Lung microvascular endothelial cell (primary cell): ENCODE measurements at places on chromosomes 2 and 18. TPM values are rescaled to one million over a fixed set of nuclear protein-coding genes. Genes with fewer than 3 reads are reported as not detected.
A peak's percentile ranks its signal among the peaks of the same experiment; 100 is the strongest.

CXCR1 gene
- not detected in 2 replicates for total RNA-seq

IL36B gene
- not detected in 2 replicates for total RNA-seq

IL36G gene
- not detected in 2 replicates for total RNA-seq

FAM228A gene
- total RNA-seq, result under 0.01 and 0.20 TPM in 2 replicates

SNRPD1 gene
- 9.5 and 11.8 TPM in 2 replicates for total RNA-seq

ARHGAP28 gene
- 0.79 and 1.5 TPM in 2 replicates for total RNA-seq

NCKAP5 gene
- under 0.01 TPM in 2 replicates for total RNA-seq

ERMN gene
- not detected in 2 replicates for total RNA-seq

SIX2 gene
- total RNA-seq, result not detected in 2 replicates

NT5DC4 gene
- not detected in 2 replicates for total RNA-seq

DNA sequence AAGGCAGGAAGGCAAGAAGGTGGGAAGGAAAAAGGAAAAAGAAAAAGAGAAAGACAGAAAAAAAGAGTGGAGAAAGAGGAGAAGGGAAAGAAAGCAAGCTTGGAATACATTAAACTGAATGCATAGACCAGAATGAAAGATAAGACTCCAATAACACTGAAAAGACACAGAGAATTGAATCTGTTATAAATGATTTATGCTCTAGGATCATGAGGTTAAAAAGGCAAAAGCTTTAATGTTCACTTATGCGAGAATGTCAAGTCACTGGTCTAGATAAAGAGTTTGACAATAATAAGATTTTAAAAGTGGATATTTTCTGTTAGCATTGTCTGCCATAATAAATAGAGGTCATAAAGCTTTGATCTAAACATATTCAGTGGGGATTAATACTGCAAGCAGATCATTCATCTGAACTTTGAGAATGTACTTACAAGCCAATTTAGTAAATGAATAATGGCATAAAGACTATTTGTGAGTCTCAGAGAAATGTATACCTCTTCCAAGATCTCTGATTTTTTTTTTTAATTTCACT lies 1069.2 kb upstream of the SLC39A10 start:
- no peak for DNase-seq

DNA sequence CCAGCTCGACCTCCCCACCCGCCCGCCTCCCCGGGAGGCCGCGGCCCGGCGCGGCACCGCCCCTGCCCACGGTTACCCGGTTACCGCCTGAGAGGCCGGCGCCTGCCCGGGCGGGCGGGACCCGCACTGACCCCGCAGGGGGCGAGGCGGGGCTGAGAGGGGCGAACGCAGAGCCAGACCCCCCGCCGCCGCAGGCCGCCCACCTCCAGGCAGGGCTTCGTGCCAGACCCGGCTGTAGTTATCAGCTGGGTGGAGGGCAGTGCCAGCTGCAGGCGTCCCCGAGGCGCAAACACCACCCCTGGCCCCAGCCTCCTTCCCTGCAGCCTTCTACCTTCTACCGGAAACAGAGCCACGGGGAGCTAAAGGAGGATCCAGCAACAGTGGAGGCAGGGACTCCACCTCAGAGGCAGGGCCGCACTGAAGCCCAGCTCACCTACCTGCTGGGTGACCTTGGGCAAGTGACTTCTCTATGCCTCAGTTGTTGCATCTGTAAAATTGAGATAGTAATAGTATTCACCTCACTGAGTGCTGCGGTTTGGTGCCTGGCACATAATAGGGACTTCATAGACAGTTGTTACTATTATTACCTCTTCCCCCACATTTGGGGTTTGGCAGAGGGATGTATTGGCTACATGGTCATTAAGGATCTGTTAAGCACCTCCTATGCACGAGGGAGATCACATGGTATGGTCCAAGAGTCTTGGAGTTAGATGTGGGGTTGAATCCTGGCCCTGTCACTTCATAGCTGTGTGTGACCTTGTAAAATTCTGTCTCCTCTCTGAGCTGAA lies 231.6 kb upstream of the SMAD2 start:
- no peak for DNase-seq

DNA sequence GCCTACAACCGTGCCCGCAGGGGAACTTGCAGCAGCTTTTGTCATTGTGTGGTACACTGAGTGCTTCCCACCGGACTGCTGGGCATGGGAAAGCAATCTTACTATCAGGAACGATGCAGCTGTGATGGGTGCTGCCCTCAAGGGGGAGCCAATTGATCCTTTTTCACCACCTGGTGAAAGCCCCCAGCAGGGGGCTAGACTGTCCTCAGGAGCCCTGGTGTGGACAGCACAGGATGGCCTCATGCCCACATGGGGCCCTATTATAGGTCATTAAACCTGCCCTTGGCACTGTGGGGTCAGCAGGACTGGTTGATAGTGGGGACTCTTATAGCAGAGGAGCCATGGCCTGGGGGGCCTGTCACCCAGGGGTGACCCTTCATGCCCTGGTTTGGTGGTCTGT lies 172.2 kb downstream of the GLI2 start:
- no peak for DNase-seq

- DNase-seq, result no peak
Measured at GRCh38 chr2:85755122-85756027, 1.6 kb downstream of the ATOH8 start.

DNA sequence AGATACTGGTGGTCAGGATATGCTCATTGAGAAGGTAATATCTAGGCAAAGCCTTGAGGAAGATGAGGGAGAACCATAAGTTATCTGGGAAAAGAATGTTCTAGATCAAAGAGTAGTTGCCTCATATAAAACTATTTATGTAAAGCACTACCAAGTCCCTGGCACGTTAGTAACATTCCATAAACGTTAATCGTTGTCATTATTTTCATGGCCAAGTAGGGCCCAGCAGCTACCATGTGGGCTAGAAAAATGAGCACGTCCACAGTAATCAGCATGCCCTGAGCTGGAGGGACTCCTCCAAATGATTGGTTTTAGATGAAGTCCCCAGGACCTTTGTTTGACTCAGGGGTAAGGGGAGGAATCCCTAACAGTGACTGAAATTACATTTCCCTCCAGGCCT lies 32.7 kb upstream of the AFTPH start:
- DNase-seq, result peak; percentile 15

GRCh38 chr2:111029181-111029927 lies 91.4 kb upstream of the BCL2L11 start:
- DNase-seq, result no peak

DNA sequence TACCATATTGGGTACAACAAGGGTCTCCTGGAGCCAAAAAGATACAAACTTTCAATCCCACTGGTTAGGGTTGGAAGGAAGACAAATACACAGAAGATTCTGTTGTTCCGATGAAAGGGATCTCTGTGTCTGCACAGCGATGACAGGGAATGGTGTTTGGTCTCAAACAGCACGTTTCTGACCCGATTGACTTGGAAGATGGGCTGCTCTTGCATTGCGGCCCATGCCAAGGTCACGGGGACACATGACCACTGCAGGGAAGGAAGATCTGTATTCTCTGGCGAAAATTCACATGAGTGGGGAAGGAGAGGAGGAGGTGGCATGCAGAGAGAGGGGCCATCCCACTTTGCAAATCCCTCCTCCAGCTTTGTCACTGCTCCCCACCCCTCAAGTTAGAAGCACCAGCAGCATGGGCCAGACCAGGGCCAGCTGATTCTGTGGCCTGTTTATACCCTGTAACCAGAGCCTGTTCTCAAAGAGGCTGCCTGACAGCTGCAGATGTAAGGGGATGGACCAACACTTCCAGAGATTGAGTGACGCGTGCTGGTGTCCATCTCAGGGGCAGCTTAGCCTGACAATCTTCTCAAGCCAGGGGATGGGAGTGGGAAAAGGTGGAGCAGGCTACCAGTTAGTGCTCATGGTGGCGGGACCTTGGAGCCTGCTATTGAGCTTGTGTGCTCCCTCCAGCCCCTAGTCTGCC lies 57.2 kb downstream of the TNP1 start:
- DNase-seq, result no peak

DNA sequence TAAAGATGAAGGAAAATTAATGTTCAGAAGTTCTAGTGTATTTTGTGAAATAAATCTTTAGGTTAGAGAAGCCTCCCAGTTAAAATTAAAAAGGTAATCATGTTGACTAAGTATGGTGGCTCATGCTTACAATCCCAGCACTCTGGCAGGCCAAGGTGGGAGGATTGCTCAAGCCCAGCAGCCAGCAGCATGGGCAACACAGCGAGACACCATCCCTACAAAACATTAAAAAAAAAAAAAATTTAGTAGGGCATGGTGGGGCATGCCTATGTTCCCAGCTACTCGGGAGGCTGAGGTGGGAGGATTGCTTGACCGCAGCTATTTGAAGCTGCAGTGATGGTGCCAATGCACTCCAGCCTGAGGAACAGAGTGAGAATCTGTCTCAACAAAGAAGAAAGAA lies 17.9 kb downstream of the XPO1 start:
- no peak for DNase-seq

GRCh38 chr2:203728321-203728720 lies 21.9 kb downstream of the CD28 start:
- peak; percentile 63 for DNase-seq

DNA sequence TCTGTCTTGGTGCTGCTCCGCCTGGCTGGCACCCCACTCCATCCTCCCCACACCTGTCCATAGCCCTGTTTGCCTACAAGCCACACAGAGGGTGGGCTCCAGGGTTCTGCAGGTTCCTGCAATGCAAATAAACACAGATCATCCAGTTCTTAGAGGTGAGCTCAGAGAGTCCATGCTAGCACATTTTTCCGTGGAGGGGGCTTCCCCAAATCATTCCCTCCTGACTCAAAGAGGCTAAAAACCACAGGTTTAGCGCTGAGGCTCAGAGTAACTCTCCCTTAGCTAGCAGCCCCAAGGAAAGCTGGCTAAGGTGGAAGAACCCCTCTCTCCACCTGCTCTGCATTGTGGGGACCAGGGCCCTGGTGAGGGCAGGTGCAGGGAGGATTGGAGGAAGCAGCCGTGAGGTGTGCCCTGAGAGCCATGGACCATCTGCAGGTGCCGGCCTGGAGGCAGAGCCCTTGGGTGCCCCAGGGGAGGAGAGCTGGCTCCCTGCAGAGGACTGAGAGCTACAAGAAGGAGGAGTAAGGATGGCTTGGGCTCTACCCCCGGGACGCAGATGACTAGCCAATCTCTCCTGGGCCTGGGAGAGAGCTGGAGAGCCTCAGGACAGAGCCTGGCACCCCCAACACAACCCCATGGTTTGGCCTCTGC lies 23.8 kb upstream of the TEX44 start:
- DNase-seq, result no peak

GRCh38 chr2:26818972-26819371 lies 29.0 kb upstream of the DPYSL5 start:
- no peak for DNase-seq

DNA sequence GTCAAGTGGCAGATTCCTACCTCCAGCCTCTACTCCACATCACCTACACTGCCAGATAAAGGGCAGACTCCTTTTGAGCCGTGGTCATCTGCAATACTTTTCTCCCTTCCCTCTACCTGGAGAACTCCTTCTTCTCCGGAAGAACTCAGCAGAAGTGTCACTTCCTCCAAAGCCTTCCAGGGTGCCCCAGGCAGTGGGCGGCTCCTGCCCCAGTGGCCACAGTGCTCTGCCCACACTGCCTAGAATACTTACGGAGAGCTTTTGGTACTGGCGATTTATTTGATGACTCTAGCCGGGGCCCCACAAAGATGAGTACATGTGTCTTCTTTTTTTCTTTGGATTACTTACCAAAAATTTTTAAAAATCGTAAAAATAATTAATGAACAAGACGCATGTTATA lies 39.7 kb downstream of the FOSL2 start:
- DNase-seq, result no peak

- peak; percentile 26 for DNase-seq
Measured at GRCh38 chr18:24659827-24660720, 199.6 kb downstream of the HRH4 start.

DNA sequence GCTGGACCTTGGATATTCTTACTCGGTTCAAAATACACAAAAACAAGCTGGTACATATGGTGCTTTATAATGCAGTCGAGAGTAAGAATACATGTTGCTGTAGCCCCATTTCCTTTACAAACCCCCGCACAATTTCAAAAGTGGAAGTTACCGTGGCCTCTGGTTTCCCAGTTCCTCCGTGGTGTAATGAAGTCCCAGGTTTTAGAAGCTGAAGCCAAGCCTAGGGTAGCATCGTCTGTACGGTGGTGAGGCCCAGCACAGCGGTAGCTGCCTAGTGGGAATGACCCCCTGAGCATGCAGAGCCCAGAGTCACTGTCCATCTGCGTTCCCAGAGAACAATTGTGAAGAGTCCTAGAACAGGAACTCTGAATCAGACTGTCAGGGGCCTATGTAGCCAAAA lies 171.8 kb downstream of the ASXL3 start:
- no peak for DNase-seq

DNA sequence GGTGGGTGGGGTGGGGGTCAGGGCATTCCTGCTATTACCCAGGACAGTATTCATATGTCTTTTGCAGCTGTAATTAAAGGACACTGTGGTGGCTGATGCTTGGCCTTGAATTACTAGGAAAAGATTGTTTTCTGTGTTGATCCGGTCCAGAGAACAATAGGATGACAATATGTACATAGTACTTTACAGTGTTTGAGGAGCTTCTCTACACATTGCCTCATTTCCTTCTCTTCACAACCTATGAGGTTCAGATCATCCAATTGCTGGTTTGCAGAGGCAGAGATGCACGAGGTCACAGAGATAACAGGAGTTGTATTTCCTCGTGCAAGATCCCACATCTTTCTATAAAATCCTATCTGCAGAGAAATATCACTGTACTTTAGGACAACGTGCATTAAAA lies 119.5 kb downstream of the LIPG start:
- no peak for DNase-seq

DNA sequence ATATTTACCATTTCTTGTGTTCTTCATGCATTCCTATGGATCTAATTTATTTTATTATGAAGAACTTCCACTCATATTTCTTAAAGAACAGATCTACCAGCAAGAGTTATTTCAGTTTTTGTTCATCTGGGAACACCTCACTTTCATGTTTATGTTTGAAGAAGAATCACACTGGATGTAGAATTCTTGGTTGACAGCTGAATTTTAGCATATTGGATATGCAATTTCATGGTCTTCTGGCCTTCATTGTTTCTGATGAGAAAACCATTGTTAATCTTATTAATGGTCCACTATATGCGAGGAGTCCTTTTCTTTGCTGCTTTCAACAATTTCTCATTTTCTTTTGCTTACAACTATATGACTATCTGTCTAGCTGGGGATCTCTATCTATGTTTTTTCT lies 189.2 kb downstream of the UXS1 start:
- no peak for DNase-seq

- DNase-seq, result no peak
Measured at GRCh38 chr2:168821577-168821976, 19.1 kb downstream of the NOSTRIN start.

- peak; percentile 64 for DNase-seq
Measured at GRCh38 chr18:44411262-44411905, 269.3 kb upstream of the SETBP1 start.

GRCh38 chr2:228545748-228546145 lies 364.3 kb upstream of the SPHKAP start:
- DNase-seq, result no peak
